NCI-H2029 (cell line): ENCODE measurements at places on chromosomes 6 and 20.

GRCh38 chr6:147331401-147331800, 127.2 kb downstream of the STXBP5 start:
- DNase-seq = no peak

DNA sequence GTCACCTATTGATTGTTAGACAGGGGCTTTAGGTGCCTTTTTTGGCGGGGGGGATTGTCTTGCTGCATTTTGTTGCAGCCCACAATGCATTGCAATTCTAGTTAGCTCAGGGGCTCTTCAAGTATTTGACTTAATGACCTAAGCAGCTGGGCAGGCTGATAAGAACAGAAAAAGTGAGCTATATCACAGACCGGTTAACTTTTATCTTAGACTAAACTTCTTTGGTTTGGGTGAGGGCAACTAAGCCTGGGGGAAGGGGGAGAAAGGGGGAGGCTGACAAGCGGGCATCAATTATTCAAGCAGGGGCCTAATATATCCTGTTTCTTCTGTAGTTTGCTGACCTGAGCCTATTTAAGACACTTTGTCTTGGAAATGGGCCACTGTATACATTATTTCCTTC, 66.0 kb upstream of the GPR6 start:
- DNase-seq = no peak

GRCh38 chr6:165728216-165728615, 65.2 kb upstream of the PDE10A start:
- DNase-seq = no peak

DNA sequence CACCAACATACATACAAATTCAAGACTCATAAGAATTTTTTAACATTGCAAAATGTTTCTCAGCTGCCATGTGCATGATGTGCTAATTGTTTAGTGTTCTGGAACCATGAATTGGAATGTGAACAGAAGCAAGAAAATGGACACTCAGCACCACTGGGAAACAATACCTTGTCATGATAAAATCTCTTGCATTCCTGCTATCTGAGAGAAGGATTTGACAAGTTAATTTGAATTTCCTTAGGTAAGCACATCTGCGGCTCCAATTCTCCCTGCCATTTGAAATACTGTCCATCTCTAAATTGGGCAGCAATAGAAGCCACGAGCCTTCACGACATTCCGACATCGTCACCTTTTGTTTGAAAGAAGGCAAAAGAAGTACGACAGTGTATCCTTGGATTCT, 1104.6 kb upstream of the MAP3K7 start:
- DNase-seq = no peak

DNA sequence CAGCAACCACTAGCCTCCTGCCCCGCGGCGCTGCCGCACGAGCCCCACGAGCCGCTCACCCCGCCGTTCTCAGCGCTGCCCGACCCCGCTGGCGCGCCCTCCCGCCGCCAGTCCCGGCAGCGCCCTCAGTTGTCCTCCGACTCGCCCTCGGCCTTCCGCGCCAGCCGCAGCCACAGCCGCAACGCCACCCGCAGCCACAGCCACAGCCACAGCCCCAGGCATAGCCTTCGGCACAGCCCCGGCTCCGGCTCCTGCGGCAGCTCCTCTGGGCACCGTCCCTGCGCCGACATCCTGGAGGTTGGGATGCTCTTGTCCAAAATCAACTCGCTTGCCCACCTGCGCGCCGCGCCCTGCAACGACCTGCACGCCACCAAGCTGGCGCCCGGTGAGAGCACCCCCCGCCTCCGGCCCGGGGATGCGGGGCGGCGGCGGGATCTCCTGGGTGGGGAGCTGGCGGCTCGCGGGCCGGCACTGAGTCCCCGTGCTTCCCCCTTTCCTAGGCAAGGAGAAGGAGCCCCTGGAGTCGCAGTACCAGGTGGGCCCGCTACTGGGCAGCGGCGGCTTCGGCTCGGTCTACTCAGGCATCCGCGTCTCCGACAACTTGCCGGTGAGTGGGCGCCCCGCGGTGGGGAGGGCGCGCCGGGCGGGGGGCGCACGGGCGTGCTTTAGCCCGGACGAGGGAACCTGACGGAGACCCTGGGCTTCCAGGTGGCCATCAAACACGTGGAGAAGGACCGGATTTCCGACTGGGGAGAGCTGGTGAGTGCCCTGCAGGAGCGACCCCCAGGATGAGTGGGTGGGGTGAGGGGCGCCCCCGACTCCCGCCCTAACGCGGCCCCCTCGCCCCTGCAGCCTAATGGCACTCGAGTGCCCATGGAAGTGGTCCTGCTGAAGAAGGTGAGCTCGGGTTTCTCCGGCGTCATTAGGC, 585 bp downstream of the PIM1 start:
- DNase-seq = peak; percentile 35

DNA sequence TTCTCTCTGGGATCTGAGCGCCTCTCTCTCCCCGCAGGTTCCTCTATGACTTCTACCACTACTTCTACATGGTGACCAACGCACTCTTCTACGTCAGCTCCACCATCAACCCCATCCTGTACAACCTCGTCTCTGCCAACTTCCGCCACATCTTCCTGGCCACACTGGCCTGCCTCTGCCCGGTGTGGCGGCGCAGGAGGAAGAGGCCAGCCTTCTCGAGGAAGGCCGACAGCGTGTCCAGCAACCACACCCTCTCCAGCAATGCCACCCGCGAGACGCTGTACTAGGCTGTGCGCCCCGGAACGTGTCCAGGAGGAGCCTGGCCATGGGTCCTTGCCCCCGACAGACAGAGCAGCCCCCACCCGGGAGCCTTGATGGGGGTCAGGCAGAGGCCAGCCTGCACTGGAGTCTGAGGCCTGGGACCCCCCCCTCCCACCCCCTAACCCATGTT, 36.3 kb upstream of the MRGBP start:
- DNase-seq = no peak

- DNase-seq = no peak
These were observed 4.8 kb upstream of the ZMYND8 start for GRCh38 chr20:47361057-47361915.

DNA sequence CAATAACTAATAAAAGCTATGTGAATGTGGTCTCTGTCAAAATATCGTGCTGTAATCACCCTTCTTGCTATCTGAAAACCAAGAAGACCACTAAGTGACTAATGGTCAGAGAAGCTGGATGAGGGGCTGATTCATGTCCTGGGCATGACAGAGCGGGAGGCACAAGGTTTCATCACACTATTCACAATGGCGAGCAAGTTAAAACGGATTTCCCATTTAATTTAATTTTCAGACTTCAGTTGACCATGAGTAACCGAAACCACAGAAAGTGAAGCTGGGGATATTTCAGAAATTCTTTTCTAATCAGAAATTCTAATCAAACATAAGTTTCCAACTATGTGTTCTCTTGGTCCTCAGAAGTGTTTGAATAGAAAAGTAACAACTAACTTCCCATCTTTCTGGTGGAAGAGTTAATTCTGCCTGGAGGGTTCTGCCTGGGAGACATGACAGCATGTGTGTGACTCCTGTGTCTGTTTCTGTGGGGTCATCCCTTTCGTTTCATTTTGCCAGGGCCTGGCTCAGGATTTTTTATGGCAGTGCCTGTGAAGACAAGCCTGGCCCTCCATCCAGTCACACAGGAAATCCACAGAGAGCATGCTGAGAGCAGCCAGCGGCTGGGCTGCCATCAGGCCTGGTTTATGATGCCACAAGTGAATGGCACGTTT, 98.9 kb downstream of the FAM120B start:
- no peak for DNase-seq

GRCh38 chr6:25217302-25217701, 61.9 kb upstream of the CARMIL1 start:
- no peak for DNase-seq

DNA sequence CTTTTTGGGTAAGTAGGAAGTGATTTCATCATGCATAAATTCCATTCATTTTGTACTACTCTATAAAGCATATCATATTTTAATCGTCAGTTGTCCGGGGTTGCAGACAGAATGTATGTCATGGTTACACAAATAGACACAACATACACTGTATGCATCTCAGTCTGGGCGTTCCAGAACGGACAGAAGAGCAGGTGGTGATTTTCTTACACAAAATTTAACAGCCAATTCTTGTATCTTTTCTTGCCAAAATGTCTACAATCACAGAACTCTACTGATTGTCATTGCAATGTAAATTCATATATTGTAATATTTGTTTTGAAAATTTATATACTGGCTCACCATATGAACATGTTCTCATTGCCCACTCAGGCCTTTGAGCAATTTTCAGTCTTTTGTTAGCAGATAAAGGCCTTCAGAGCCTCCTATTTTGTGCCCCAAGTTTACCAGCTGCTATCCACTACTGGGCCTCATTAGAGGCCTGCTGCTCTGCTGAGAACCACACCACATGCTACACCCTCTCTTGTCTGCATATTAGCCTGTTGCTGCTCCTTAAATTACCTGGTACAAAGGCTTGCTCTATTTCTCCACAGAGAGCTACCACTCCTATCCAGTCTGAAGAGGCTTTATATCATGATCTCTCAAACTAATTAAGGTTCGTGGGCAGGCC, 61.5 kb downstream of the PRDM13 start:
- DNase-seq = no peak

GRCh38 chr6:127784468-127784867, 116.4 kb downstream of the THEMIS start:
- no peak for DNase-seq

DNA sequence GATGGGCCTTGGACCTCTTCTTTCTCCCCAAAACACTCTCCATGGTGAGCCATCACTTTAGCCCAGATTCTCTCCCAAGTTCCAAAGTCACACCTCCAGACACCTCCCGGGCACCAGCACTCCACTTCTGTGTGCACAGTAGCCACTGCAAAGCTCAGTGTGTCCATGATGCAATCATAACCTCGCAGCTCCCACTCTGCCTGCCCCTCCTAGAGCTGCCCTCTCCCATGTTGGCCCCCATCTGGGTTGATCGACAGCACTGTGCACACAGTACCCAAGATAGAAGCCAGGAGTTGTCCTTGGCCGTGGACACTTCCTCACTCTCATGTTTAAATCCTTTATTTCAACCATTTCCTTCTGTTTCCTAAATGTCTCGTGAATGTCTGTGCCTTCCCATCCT, 293.3 kb downstream of the PACRG start:
- DNase-seq = no peak

GRCh38 chr6:37134396-37135191, 35.4 kb upstream of the PIM1 start:
- no peak for DNase-seq

- DNase-seq = no peak
These were observed 526.4 kb downstream of the QKI start for GRCh38 chr6:163940705-163941623.

DNA sequence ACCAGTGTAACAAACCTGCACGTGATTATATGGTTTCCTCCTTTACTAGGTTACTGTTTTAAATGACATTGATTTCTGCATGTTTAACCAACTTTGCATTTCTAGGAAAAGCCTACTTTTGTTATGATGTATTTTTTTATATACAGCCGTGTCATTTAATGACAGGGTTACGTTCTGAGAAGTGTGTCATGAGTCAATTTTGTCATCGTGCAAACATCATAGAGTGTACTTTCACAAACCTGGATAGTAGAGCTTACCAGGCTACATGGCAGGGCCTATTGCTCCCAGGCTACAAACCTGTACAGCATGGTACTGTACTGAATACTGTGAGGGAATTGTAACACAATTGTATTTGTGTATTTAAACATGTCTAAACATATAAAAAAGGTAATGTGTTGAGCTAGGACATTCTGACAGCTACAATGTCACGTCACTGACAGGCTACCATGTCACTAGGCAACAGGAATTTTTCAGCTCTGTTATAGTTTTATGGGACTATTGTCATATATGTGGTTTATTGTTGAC, 205.3 kb downstream of the PRL start:
- DNase-seq = no peak

DNA sequence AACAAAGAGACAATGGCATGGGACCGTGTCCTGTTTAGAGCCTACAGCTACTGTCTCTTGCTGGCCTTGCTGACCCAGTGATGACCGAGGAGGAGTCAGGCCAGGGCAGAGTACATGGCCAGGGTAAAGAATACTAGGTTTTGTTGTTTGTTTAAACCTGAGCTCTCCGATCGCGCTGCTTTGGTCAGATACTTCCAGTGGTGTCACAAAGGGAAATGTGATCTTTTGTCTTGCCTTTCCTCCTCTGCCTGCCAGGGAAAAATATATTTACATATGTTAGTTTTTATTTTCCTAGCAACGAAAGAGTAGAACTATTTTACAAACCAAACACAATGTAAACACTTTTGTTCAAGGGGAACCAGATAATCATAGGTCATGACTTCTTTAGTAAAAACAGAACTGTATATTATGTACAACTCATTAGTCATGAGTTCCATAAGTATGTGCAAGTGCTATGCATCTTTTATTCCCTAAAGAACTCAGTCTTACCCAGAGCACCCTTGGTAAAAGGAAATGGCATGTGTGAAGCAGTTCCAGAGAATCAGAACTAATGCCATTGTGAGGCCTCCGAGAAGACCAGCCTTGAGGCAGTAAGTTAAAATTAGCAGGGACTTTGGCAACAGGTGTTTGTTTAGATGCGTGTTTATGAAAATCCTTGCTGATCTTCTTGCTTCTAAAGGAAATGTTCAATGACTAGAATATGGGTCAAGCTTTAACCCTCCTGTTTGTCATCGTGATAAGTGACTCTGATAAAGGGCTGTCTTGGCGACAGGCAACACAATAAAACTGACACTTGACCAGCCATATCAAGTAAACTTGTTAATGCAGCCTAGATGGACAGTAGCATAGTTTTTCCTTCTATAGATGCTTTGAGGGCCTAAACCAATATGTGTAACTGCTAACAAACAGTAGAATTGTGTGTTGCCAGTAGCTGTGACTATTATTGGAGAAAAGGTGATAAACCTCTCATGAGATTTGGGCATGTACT, 204.6 kb downstream of the NKAIN2 start:
- DNase-seq = peak; percentile 86

- DNase-seq = no peak
These were observed 131.5 kb upstream of the F13A1 start for GRCh38 chr6:6452002-6452401.

DNA sequence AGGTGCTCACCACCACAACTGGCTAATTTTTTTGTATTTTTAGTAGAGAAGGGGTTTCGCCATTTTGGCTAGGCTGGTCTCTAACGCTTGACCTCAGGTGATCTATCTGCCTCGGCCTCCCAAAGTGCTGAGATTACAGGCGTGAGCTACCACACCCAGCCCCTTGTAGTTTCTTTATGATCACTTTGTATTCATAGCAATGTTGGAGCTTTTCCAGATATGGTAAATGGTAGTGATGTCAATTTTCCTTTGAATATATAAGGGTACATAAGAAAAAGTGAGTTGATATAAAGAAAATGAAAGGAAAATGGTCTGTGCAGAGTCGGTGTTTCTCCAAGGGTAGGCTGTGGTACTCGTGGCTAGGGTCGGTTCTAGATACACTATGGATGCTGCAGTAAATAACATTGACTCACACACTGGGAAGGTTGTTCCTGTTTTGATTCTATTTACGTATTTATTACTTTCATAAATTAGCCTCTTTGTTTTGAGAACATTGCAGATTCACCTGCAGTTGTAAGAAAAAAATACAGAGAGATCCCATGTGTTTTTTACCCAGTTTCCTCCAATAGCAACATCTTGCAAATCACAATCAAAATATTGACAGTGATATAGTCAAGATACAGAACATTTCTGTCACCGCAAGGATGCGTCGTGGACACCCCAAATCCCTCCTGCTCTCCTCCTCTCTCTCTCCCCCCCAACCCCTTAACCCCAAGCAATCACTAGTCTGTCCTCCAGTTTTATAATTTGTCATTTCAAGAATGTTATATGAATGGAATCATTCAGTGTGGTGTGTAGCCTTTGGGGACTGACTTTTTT, 2.5 kb downstream of the ZNF831 start:
- DNase-seq = no peak

GRCh38 chr6:46734867-46735719, at the start of gene PLA2G7:
TSS of gene PLA2G7 (minus strand) at chr6:46735375. CDS start at chr6:46722891, 12,484 bp downstream.
- DNase-seq = no peak

- no peak for DNase-seq
These were observed 4.3 kb downstream of the FAM217A start for GRCh38 chr6:4074478-4075235.
